ENCODE measurements at places on chromosomes 5 and 9.

DNA sequence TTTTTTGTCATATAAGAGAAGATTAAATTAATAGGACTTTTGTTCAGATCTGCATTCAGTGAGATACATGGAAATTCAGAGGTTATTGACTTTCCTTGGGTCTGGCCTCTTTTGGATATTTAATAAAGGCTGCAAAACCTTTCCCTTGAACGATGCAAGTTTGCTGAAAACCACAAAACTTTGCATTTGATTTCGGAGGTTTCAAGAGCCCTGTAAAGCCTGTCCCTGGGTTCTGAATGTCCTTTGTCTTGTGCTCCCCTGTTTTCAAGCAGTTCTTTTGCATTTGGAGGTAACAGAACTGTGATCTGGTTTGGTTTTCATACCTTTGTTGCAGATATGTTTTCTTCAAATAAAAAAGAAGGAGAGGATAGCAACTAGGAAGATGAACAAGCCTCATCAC is 188.1 kb upstream of the DMRT1 start:
- DNase-seq: no peak

- DNase-seq: no peak
Observed at GRCh38 chr5:156330141-156330870, 3.3 kb downstream of the SGCD start.

- DNase-seq: no peak
Observed at GRCh38 chr5:157294407-157295091, 28.6 kb downstream of the CYFIP2 start.

DNA sequence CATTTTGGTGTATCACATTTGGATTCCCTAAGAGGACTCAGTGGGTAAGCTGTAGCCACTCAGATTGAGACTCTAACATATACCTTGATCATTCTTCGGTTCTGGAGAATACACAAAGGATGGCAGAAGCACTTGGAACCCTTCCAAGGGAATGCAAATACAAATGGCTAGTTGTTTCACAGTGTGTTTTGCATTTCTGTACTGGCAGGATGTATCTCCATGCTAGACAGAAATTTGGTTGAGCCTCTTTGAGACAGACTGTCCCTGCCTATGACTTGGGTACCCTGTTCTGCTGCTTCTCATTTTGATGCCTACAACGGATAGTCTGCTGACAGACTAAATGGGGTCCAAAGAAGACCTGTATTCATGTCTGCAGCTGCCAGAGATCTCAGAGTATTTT is 273.5 kb downstream of the TMEM38B start:
- DNase-seq: no peak

DNA sequence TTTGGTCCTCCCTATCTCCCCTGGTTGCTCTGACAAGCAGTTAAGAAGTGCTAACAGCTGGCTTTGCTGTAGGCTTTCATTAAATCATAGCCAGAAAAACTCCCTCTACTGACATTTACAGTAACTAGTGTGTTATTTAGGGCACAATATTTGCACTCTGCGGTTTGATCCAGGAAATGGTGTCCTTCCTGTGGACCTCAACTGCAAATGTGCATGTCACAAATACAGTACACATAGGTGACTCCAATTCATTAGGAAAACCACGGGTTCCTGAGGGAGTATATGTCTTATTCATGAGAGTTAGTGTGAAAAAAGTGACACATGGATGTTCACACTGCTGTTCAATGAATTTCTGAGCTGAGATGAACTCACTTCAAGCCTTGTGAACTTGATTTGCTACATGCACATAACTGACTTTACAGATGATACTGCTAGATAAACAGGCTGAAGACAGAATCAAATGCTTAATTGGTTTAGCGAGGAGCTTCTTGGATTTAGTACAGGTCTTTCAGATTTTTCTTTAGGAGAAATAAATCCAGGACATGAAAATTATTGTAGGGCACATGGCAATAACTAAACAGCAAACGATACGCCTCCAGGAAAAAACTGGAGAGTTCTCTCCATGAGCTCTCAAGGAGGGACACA is 281.5 kb downstream of the EFNA5 start:
- DNase-seq: no peak

DNA sequence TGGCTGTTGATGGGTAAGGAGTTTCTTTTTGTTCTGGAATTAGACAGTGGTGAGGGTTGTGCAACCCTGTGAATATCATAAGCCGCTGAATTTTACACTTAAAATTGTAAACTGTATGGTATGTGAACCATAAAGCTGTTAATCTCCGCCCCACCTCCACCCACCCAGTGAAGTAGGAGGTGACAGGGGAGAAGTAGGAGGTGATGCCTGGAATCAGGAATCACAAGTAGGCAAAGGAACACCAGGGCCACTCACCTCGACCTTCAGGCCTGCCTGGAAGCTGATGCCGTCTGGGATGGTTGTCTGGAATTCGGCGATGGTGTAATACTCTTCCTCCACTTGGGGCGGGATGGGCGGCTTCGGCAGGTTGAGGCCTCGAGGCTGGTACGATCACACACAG is 62.3 kb upstream of the UBTD2 start:
- DNase-seq: no peak
